Fibroblast of pulmonary artery (primary cell): ENCODE measurements at places on chromosomes 11 and 22.

- DNase-seq: no peak
Measured at GRCh38 chr22:35540595-35541253, at the start of gene RASD2. RASD2 (plus strand) TSS chr22:35540831; CDS start chr22:35546810, 5,979 bp downstream.

DNA sequence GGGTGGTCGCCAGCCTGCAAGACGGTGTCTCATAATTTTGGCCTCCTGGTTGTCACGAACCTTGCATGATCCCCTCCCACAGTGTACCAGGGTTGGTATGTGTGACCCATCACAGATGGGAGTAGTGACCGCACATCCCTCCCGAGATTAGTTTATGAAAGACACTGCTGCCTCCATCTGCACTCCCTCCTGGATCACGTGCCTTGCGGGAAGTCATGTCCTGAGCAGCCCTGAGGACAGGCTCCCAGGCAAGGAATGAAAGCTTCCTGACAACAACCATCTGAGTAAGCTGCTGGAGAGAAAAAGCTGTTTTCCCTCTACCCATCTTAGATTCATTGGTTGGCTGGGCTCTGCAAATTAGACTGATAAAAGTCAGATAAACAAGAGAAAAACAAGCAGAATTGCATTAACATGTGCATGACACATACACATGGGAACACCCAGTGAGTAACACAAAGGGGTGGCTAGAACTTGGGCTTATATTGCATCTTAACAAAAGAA, 14.4 kb upstream of the PAMR1 start:
- peak; percentile 96 for DNase-seq

DNA sequence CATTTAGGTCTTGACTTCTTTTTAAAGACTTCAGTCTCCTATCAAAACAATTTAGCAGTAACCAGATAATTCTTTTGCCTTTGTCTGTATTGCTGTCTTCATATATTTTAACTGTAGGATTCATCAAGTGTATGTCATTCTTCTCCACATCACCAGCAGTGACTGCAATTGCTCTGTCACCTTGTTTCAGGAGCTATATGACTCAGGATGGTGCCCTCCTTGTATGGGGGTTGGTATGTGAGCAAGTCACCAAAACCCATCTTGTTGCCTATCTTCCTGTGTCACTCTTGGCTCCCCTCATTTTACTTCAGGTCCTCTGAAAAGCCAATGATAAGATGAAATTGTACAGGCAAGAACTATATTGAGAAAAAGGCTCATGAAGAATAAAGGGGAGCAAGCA, 256.9 kb upstream of the LUZP2 start:
- no peak for DNase-seq

- DNase-seq: no peak
Measured at GRCh38 chr11:3197044-3197695, 21.4 kb downstream of the MRGPRG start.

GRCh38 chr22:20549232-20549841, 41.9 kb downstream of the MED15 start:
- DNase-seq: peak; percentile 41

- DNase-seq: peak; percentile 62
Measured at GRCh38 chr11:113351480-113351879, 36.1 kb upstream of the ANKK1 start.
